ENCODE measurements at places on chromosomes 3 and 15. TPM values are rescaled to one million over a fixed set of nuclear protein-coding genes. Genes with fewer than 3 reads are reported as not detected.
A peak's percentile ranks its signal among the peaks of the same experiment; 100 is the strongest.

C15orf61 gene
- total RNA-seq = 13.4 TPM

ACTC1 gene
- not detected for total RNA-seq

MNS1 gene
- total RNA-seq = not detected

KLHL24 gene
- total RNA-seq = 108 TPM

RAB6B gene
- 1.8 TPM for total RNA-seq

SNX1 gene
- total RNA-seq = 147 TPM

- no peak for DNase-seq
- H3K4me1 ChIP-seq = peaks cover 31% of the 10 kb centered on the region
- peak overlapping the region; percentile 68 for H3K27ac ChIP-seq
- H3K36me3 ChIP-seq = peaks cover 21% of the 10 kb centered on the region
These were observed 1.0 kb upstream of the IFRD2 start for GRCh38 chr3:50293079-50293801.

GRCh38 chr3:141388823-141389621, 20.7 kb downstream of the ZBTB38 start:
- H3K4me1 ChIP-seq = peaks cover 15% of the 10 kb centered on the region
- peak overlapping the region; percentile 24 for H3K27ac ChIP-seq
- H3K4me3 ChIP-seq = peak overlapping the region; percentile 41
- peak; percentile 26 for DNase-seq
- H3K27me3 ChIP-seq = no peaks in the 10 kb centered on the region
- H3K36me3 ChIP-seq = no peaks in the 10 kb centered on the region

GRCh38 chr3:190167936-190168680, 47.4 kb upstream of the P3H2 start:
- no peak for DNase-seq
- no peak overlapping the region for H3K4me3 ChIP-seq
- H3K27ac ChIP-seq = no peak overlapping the region

DNA sequence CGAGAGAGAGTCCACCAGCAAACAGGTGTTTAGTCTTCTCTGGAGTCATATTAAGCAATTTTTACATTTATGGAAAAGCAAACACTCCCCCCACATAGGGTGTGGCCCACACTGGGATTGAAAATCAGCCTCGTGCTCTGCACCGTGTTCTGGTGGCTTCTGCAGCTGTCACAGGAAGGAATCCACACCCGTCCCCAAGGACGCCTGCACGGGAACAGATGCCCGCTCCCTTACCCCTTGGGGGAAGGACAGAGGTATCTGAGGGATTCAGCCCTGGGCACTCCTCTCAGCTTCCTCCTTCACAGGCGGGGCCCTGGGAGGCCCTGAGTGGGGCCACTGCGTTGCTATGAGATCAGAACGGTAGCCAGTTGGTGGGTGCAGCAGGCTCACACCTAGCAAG, 27.8 kb downstream of the LIPC start:
- no peak overlapping the region for H3K27ac ChIP-seq
- H3K27me3 ChIP-seq = no peaks in the 10 kb centered on the region
- H3K36me3 ChIP-seq = no peaks in the 10 kb centered on the region
- DNase-seq = no peak

DNA sequence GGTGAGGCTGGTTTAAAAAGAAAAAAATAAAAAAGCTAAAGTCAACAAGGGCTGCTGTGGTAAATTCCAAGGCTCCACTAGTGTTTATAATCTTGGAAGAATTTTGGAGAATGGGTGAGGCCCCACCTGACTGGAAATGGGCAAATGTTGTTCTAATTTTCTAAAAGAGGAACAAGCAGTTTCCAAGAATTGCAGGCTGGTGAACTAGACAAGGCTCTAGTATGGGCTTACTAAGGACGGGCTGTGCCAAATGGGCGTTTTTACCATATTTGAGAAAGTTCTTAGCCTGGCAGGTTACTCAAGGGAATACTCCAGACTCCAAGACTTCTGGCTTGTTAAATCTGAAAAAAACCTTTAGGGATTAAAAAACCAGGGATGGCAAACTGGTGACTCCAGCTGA, 67.0 kb upstream of the ABHD2 start:
- no peak for DNase-seq
- no peaks in the 10 kb centered on the region for H3K36me3 ChIP-seq
- H3K27me3 ChIP-seq = no peaks in the 10 kb centered on the region
- peaks cover 14% of the 10 kb centered on the region for H3K4me1 ChIP-seq
- H3K27ac ChIP-seq = no peak overlapping the region

GRCh38 chr3:128321418-128321817, 145.3 kb downstream of the DNAJB8 start:
- H3K4me3 ChIP-seq = no peak overlapping the region
- H3K27me3 ChIP-seq = no peaks in the 10 kb centered on the region
- DNase-seq = no peak
- H3K4me1 ChIP-seq = peaks cover 50% of the 10 kb centered on the region
- H3K27ac ChIP-seq = no peak overlapping the region

All from CD4-positive, alpha-beta memory T cell (primary cell).